Adipocyte (in vitro differentiated cells): ENCODE measurements at places on chromosomes 16 and 17.

GRCh38 chr16:50598256-50598894 is 50.2 kb downstream of the NKD1 start:
- DNase-seq: no peak

- no peak for DNase-seq
Observed at GRCh38 chr16:10321407-10322387, 64.2 kb upstream of the ATF7IP2 start.

- no peak for DNase-seq
Observed at GRCh38 chr16:11576427-11577289, 10.1 kb downstream of the LITAF start.

DNA sequence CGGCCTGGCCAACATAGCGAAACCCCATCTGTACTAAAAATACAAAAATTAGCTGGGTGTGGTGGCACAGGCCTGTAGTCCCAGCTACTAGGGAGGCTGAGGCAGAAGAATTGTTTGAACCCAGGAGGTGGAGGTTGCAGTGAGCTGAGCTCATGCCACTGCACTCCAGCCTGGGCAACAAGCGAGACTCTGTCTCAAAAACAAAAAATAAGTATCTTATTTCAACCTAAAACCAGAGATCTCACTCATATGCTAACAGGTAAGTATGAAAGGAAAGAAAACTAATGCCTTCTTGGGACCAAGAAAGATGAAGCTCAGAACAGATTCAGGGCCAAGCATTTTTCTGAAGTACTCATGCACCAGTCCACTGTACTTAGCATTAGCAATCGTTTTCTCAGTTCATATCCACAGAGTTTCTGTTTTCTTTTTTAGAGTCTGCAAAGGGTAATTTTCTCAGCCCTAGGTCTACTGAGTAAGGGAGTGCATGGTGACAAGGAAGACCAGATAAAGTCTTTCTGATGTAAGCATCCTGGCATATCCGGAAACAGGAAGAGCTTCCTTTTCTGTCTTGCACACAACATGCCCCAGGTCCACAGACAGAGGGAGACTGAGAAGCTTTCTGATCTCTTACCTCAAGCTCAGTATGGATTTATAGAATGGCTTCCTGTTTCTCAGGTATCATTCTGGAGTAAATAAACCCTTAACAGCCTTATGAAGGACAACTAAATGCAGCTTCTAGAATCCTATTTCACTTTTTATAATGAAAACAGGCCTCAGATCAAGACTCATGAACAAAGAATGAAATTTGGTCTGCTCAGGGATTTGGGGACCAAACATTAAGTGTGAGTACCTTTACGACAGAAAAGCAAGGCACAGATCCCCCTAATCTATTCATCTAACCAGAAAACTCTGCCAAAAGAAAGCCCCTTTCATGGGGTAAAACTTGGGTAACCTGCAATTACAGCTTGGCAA is 38.7 kb upstream of the FOXJ1 start:
- DNase-seq: no peak
